ENCODE measurements at places on chromosomes 2 and 18.

DNA sequence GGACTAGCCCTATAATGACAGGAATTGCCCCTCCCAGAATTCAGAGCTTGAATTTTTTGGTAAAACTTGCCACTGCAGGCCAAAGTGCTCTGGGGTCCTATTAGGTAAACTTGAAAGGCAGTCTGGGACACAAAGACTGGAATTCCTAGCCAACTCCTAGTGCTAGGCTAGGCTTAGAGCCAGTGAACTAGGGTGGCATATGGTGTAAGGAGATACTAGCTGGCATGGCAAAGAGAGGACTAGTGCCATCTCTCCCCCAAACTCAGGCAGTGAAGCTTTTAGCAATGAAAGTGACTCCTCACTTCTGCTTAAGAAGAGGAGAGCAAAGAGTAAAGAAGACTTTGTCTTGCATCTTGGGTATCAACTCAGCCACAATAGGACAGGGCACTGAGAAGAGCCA lies 410.5 kb upstream of the CNTNAP5 start:
- DNase-seq: no peak

GRCh38 chr2:207629553-207629952 lies 4.4 kb upstream of the METTL21A start:
- no peak for DNase-seq

DNA sequence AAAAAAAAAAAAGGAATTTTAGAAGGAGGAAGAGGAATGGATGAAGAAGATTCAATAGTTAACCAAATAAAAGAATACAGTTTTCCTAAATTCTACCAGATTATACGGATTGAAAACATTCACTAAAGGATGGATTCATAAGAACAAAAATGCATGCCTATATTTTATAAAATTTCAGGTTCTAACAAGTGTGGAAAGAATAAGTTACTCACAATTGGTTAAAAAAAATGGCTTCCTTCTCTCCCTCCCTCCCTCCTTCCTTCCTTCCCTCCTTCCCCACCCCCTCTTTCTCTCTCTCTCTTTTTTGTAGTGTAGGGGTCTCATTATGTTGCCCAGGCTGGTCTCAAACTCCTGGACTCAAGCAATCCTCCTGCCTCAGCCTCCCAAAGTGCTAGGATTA lies 1.6 kb upstream of the TP53I3 start:
- no peak for DNase-seq

- no peak for DNase-seq
Observed at GRCh38 chr18:24975496-24976372, 376.2 kb downstream of the ZNF521 start.

DNA sequence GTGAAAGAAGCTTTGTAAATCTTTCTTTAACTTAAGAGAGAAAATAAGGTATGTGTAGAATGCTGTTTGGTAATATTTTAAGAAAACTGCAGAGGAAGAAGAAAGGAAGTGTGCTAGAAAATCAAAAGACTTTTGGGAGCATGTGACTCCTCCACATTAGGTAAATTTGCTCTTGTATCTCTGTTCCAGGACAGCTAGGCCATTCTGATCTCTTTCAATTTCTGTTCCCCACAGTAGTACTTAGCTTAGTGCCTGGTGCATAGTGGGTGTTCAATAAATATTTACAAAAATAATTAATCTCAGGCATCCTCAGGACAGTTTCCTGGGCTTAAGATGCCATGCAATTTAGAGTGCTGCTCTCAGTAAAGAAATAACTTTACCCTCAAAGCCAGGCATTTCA lies 105.0 kb downstream of the GPD2 start:
- no peak for DNase-seq

- no peak for DNase-seq
Observed at GRCh38 chr2:23926290-23926749, 603 bp downstream of the ATAD2B start.

DNA sequence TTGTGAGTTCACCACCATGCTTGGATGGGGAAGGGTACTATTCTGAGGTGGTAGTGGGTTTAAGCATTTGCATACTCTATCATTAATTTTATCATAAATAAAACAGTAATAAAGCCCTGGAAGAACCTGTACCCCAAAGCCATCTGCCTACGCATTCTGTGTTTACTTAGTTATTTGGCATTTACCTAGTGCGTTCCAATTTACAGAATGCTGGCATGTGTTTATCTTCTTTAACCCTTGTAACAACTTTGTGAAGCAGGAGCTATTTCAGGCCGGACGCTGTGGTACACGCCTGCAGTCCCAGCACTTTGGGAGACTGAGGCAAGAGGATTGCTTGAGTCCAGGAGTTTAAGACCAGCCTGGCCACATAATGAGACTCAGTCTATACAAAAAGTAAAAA lies 17.8 kb upstream of the ODC1 start:
- no peak for DNase-seq

DNA sequence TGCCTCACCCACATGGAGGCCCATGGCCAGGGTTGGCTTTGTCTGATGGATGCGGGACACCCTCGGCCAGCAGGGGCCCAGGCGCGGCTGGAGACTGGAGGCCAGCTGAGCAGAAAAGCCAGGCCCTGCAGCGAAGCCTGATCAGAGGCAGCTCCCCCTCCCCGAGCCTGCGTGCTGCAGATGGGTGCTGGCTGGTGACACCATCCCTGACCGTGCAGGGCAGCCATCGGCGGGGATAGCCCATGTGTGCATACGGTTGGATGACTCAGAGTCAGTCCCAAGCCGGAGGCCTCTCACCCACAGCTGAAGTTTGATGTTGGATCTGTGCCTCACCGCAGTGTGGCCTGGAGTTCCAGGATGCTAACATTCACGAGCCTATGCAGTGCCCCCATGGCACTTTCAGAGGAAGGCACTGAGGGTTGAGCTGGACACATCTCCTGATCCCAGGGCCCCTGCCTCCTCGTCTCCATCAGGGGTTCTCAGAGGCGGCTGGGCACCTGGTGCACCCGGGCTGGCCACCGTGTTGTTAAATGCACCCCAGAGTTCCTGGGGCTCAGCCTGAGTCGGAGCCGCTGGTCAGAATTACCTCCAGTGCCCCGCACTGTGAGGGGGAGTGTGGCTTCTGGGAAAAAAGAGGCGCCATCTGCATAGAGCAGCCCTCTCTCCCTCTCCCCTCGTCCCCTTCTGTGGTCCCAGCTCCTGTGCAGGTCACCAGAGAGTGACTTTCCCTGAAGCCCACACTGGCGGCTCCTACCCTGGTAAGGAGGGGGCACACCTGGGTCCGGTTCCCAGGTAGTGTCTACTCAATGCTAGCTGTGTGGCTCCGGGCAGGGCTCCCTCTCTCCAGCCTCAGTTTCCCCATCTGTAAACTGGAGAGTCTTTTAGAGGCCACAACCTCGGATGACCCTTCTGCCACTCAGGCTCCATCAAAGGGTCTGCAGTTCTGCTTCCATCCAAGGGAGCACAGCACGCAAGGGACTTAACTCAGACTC lies 19.4 kb upstream of the KIF1A start:
- DNase-seq: no peak

DNA sequence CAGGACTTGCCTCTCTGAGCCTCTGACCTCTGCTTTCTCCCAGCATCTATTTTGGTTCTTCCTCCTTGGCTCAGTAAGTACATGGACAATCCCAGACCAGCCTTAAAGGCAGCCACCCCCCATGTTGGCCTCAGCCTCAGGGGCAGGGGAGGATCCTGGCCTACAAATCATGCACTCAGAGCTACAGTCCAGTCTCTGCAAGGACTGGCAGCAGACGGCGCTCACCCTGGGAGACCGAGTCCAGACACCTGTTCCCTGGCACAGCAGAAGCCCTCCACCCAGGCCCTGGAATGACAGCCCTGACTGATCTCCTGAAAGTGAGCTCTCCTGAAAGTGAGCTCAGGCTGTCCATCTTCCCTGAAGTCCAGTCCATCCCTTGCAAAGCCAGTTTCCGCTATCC lies 25.7 kb upstream of the PTPN4 start:
- no peak for DNase-seq

DNA sequence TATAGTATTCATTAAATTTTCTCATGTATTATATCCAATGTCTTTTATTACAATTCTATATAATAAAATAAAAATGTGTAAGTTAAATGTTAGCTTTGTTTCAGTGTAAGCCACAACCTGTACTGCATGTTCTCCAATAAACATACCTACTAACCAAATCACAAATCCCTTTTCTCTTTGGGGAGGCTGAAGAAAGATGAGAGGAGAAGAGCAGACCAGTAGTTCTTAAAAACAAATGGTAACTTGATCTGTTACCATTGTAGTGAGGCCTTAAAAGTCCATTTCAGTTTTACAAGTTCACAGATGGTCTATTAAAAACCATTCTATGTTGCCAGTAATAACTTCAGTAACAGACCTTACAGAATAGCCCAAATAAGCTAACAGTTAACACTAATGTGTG lies 100.5 kb downstream of the SOS1 start:
- DNase-seq: no peak

GRCh38 chr18:37673671-37674070 lies 108.1 kb upstream of the CELF4 start:
- no peak for DNase-seq

- DNase-seq: no peak
Observed at GRCh38 chr2:11678306-11678960, 8.4 kb upstream of the NTSR2 start.

DNA sequence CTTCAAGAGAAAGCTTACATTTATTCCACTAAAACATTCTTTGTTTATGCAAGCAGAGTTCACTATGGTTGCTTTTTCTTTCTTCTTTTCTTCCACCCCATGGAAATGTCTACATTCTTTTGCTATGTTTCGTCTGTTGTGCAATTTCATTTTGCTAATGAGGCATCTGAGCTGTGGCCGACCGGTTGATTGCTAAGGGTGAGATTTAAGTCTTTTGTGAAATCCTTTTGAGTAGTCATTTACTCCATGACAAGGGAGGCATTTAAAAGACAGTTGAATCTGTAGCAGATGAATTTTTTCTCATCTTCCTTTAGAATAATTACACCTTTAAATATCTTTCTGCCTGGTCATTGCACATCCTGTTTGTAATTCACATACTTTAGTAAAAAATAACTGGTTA lies 324.1 kb upstream of the THUMPD2 start:
- DNase-seq: no peak

DNA sequence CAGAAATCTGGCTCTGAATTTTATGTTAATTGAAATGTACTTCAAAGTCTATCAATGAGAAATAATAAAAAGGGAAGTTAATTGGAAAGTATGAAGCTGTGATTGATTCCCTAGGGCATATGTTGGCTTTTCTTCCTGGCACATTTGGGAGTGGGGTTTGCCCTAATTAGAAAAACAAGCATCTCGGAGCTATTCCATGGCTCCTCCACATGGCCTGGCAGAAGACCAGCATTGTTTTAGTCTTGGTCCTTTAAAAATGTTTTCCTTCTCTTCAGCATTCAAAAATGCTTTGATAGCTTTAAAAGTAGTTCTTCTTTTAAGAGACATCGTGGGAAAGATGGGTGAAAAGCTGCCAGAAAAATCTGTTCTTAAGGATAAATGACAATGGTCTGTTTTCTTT lies 445.5 kb upstream of the PKDCC start:
- DNase-seq: no peak

GRCh38 chr2:182822733-182823132 lies 43.7 kb downstream of the FRZB start:
- no peak for DNase-seq

DNA sequence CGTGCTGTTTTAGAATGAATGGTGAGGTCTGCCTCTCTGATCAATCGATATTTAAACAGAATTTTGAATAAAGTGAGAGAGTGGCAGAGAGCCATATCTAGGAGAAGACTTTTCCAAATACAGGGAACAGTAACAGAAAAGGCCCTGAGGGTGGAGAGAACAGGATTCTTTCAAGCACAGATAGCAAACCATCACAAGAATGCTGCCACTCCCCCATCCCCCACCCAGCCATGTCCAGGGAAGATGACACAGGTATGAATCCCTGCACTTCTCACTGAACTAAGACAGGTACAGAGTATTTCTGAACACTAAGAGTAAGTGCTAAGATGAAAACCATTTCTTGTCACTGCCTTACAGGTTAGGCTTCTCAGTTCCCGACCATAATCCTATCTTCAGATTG lies 23.6 kb downstream of the LRATD1 start:
- DNase-seq: no peak

- DNase-seq: no peak
Observed at GRCh38 chr2:1538663-1539062, 125.4 kb downstream of the TPO start.

DNA sequence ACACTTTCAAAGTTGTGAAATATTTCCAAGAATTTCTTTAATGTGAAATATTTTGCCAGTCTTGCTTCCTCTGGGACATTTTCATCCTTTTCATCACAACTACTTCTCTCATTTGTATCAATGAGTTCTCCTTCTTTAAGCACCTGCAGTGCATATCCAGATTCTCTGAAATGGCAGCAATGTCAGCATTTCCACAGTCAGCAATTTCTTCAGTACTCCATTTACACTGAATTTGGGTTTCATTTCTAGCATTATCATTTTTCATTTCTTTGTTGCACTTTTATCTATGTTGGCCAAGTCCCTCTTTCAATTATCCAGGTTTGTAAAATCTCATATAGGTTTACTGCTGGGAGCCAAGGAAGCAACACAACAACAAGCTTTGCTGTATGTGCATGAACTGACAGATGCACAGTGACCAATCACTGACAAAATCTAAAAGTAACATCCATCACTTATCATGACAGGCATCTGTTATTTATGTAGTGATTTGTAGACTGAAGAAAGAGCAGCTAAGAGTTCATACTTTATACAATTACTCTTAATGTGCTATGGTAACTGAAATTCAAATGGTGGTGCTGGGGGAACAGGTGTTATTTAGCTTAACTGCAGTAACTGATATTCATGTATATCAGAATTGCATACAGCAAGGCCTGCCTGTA lies 43.9 kb downstream of the SS18 start:
- DNase-seq: no peak

DNA sequence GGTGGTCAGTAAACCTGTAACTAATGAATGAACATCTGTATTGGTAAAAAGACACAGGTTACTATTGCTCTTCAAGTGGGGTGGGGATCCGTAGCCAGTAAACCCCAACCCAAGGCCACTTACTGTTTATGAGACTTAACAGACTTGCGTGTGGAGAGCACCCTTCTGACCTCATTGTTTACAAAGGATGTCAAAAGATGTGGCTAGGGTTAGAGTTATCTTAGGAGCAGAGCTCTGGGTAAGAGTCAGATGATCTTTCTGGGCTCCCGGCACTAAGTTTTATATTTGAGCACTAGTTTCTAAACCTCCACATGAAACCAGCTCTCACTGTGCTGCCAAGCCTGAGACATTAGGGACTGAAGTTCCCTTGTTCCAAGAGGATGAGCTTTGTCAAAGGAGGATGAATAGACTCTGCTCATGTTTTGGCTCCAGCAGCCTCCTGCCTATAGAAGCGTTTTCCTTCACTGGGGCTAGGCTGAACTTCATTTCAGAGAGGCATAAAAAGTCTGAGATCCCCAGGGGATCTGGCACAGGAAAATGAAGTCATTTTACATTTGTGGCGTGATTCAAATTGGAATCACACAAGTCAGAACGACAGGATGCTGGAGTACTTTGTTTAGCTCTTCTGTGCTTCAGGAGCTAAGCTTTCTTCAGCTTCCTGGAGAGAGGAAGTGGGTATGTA lies 403.1 kb upstream of the TRIB2 start:
- no peak for DNase-seq

DNA sequence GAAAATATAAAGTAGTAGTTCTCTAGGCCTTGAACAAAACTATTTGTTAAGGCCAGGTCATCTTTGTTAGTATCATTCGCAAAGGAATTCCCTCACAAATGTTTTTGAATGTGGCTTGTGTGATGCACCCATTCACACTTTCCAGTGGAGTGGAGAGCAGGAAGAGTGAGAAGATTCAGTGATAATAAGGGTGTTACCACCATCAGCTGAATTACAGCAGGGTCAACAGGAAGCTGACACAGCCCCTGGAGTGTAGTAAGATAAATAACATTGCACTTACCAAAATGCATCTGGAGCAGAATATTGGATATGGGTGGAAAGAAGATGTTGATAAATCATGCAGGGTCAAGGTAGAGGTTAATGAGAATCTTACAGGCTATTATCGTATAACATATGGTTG lies 231.0 kb downstream of the DSC3 start:
- DNase-seq: no peak
